Fibroblast of the aortic adventitia (primary cell): ENCODE measurements at places on chromosomes 2 and 18. TPM values are rescaled to one million over a fixed set of nuclear protein-coding genes. Genes with fewer than 3 reads are reported as not detected.

DNA sequence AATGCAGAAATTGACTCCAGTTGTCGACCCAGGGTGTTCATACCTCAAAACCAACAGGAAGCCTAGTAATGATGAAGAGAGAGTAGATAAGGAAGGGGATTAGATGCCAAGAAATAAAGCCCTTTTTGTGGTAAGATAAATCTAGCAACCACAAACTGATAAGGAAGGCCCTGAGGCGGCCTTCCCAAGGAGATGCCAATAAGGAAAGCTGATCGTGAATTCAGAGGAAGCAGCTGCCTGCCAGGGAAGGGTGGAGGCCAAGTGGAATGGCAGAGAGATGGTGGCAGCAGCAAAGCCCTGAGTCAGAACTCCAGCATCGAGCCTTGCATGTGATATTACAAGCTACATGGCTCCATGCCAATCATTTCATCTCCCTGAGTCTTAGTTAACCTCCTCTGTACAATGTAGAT, 126.3 kb downstream of the IRS1 start:
- DNase-seq, result peak; percentile 99

- peak; percentile 58 for DNase-seq
These were observed 126.7 kb upstream of the CYP26B1 start for GRCh38 chr2:72274380-72274797.

DNA sequence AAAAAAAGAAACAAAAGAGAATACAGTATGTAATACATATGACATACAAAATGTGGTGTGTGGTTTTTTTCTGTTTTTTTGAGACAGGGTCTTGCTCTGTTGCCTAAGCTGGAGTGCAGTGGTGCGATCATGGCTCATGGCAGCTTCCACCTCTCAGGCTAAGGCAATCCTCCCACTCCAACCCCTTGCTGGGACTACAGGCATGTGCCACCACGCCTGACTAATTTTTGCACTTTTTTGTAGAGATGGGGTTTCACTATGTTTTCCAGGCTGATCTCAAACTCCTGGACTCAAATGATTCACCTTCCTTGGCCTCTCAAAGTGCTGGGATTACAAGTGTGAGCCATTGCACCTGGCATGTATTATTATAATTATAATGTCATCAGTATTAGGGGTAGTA, 38.9 kb downstream of the DHX57 start:
- DNase-seq, result no peak

Gene EML6
- 0.49 and 2.8 TPM in 2 replicates for total RNA-seq

Gene SGO2
- total RNA-seq, result 21.3 and 23.3 TPM in 2 replicates

Gene RAB6C
- total RNA-seq, result not detected in 2 replicates
